Stimulated activated CD8-positive, alpha-beta memory T cell treated with anti-CD3 and anti-CD28 coated beads, Interleukin-4, amount 100 ng/mL, for 1 hour (primary cell): ENCODE measurements at places on chromosomes 12 and 14.

DNA sequence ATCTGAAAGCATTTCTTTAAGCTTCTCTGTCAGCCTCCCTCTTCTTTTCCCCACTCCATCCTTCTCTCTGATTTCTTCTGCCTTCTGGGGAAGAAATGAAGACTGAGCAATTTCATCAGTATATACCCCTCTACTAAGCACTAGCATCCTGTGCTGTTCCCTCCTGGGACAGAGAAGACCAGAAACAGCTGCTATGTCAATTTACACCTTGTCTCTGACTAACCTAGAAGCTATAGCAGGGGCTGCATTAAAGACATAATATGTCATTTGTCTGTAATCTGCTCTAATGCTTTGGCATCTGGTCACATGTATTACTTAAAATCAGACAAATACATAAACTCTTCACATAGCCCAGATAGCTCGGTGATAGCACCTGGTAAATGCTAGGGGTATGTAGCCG is 296.9 kb downstream of the PAWR start:
- no peak for DNase-seq

DNA sequence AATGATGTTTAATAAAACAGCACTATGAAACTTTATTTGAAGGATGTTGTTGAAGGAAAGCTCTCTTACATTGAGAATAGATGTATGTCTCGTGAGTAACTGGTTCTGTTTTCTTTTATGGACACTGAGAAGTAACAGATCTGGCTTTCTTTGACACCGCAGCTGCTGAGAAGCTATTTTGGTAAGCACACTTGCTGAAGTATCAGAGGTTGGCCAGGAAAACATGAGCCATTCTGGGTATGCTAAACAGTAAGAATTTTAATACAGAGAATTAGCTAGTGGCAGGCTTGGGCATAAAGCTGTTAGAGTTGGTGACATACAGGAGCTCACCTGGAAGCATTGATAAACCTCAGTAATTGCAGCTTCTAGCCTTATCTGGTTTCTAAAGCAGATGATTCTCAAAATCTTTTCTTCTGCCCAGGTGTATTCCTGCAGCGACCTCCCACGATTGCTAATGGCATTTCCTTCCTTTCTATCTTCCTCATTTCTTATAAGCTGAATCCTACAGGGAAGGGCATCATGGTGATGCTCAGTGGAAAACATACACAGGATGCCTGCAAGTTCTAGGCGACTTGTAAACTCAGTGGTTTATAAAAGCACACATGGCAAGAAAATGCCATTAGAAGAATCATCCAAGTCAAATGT is 291.6 kb upstream of the SLC16A7 start:
- DNase-seq, result no peak

- no peak for DNase-seq
Observed at GRCh38 chr14:24441904-24442239, 704 bp downstream of the SDR39U1 start.

GRCh38 chr12:51246254-51246853 is 7.7 kb downstream of the DAZAP2 start:
- DNase-seq, result no peak

GRCh38 chr12:46517579-46517962 is 145.0 kb upstream of the SLC38A2 start:
- no peak for DNase-seq

DNA sequence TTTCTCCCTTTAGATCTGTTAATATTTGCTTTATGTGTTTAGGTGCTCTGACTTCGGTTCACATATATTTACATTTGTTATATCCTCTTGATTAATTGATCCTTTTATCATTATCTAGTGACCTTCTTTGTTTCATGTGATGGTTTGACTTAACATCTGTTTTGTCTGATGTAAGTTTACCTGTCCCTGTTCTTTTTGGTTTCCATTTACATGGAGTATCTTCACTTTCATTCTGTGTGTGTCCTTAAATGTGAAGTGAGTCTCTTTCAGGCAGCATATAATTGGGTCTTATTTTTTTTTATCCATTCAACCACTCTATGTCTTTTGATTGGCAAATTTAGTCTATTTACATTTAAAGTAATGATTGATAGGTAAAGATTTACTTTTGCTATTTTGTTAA is 24.2 kb downstream of the TRMT5 start:
- DNase-seq, result no peak

GRCh38 chr12:49451468-49452259 is 84.4 kb downstream of the SPATS2 start:
- no peak for DNase-seq

- no peak for DNase-seq
Observed at GRCh38 chr12:122159882-122160281, 14.1 kb downstream of the IL31 start.

- DNase-seq, result no peak
Observed at GRCh38 chr12:95126736-95127135, 53.3 kb upstream of the NR2C1 start.

DNA sequence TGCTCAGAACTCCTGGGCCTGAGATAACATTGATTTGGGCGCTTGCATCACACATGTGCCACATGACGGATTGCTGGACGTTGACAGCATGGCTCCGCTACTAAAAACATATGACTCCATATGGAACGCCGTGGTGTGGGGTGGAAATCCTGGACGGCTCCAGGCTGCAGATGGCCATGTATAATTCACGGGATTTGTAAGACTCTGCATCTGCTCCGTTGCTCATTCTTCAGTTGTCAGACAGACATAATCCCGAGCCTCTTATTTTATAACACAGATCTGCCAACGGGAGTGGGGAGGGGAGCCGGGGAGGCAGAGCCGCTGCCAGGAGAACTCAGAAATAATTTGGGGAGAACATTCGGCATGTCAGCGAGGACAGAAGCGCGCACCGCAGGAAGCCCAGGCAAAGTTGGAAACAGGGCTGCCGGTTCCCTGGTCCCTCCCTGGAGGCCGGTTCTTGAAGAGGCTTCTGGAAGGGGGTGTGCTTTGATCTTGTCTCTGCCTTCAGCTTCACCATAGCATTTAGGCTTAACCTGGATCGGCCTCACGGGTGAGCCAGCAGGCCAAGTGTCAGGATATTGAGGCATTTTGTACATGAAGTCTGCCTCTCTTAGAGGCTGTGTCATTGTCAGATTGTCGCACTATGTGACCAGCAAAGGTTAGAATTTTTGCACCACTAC is 45.8 kb upstream of the MYL2 start:
- DNase-seq, result no peak

DNA sequence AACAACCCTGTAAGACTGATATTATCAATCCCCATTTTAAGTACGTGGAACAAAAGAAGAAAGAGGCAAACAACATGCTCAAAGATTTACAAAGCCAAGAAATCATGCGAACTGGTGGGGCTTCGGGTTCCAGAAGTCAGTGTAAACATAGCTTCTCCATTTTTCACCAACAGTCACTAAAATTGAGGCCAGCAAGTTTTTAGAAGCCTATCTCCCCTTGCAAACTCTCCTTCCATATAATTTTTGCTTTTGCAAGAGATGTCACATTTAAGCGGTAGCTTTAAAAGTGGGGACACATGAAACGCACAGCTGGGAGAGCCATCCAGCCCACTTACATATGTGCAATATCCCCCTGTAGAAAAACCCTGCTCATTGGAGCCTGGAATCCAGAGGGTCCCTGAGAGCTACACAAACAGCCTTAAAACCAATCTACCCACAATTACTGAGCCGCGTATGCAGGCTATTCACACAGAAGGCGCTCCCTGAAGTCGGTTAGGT is 797 bp downstream of the SLC11A2 start:
- no peak for DNase-seq

DNA sequence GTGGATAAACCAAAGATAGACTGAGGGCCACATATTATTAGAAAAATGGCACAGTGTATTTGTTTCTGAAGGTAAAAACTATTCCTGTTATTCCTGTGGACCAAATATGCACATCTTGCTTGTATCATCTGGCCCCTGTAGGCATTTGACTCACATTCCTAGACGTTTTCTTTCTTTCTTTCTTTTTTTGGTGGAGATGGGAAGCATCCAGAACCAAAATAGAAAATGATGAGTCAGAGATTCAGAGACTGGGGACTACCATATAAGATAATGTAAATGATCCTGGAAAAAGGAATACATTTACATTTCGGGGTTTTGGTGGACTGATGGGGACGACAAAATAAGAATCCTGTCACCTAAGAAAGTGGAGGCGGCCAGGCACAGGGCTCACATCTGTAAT is 24.2 kb downstream of the TRIM9 start:
- DNase-seq, result no peak

- DNase-seq, result no peak
Observed at GRCh38 chr12:29700761-29701481, 82.8 kb downstream of the TMTC1 start.

DNA sequence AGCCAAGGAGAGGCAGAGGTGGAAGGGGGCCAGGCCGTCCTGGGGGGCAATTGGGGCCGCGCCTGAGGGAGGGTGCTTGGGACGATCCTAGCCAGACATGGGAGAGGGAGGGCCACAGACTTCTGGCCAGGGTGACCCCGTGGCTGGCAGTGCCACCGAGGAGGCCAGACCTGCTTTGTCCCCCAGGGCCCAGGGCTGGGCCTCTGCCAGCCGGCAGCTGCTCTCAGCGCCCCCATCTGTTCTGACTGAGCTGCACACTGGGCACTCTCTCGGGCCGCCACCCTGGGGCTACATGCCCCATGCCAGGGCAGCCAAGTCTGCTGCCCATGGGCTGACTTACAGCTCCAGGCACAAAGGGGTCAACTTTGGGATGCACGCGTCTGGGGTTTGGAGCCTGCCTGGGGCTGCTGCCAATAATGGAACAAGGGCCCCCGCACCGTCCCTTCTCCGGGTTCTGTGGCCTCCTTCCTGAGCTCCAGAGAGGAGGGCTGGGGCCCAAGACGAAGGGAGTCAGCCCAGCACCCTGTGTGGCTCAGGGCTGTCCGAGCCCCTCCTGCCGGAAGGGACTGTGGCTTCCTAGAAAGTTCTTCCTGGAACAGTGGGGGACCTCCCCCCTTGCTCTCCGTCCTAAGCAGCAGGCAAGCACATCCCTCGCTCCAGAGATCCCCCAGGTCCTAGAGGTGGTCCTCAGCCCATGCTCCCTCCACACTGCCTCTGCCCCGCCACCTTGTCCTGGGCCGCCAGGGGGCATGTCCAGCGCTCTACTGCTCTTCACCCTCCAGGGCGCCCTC is 1.1 kb downstream of the ADSS1 start:
- no peak for DNase-seq

DNA sequence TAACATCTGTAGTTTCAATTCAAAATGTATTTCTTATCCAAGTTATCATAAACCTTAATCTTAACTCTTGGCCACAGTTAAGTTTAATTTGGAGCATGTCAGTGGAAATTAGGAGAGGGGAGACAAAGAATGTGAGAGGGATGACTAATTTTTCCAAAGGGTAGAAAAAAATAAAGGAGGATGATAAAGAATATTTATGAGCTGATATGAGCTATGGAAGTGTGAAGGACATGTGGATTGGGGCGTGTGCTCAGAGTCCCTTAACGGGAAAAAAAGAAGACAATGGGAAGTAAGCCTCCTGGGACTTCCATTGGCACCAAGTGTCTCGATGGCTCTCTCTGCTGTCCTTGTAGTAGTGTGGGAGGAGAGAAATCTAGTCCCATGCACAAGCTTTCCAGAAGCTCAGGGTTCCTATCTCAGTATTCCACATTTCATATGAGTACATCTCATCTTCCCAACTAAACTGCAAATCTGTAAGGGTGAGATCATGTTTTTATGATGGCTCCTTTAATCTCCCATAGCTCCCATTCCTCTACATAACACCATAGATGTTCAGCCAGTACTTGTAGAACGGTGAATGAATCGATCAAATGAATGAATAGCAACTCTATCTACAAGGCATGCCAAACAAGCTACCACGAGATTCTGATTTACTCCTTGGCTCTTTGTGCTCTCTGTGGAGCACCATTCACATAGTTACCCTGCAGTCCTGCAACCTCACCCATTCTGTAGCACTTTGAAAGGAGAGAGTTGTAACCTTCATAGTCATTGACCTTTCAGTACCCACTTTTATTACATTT is 27.4 kb downstream of the BCL2L14 start:
- DNase-seq, result no peak

DNA sequence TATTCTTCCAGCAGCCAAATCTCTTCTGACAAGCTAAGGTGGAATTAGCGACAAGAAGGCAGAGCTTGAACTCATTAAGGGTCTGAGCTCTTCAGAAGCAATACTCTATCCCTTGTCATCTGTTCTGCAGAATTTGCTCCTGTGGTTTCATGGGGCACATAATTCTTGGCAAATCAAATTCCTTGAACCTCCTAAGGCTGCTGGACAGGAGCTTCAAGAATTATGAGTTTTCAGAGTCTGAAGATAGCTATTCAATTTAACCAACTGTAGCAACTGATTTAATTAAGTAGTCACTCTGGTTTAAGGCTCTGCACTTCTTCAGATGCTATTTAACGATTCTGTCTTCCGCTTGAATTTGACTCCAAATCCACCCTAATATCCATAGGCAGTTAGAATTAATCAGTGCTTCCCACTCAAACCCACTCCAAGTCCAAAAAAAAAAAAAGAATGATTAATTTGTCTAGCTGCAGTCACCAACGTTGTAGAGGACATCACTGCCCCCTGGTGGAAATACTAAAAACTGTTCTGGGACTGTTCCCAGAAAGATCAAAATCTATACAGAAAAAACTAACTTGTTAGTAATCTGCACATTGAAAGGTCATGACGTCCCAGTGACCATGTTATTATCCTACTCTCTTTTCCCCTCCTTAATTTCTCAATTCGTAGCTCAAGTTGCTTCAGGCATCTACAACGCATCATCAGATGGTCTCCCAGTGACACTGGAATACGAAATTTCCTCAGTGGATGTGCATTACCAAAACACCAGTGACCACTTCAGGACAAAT is 169.9 kb downstream of the KIF21A start:
- no peak for DNase-seq

DNA sequence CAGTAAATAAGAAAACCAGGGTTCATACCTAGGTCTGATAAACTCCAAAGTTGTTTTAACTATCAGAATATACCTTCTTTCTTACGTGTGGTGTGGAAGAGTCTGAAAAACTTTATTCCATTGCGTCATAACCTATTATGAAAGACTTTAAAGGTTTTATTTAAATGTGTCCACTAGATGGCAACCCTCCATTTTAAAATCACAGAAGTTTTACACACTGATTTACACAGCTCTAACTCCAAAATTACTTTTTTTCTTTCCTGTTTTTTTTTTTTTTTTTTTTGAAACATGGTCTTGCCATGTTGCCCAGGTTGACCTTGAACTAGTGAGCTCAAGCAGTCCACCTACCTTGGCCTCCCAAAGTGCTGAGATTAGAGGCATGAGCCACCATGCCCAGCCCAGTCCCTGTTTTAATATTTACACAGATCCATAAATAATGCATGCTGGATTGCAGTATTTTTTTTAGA is 17.3 kb upstream of the TMPRSS12 start:
- no peak for DNase-seq

DNA sequence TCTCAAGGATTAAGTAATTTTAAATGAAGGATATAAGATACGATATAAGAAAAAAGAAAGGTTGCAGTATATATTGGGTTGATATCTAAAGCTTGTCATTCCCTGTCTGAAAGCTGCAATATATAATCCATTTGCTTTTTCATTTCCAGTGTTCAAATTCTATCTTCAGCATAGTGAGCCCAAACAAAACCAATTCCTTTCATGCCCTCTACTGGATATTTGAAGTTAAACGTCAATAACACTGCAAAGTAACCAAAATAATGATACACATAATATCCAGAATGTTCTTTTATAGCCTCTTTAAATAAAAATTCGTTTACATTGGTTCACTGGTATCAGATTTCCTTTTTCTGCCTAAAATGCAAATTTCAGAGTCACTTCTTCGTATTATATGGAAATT is 64.5 kb upstream of the DAAM1 start:
- no peak for DNase-seq
